ENCODE measurements at places on chromosomes 1 and 21.

- DNase-seq = no peak
Observed at GRCh38 chr1:10776190-10776905, 20.1 kb downstream of the CASZ1 start.

DNA sequence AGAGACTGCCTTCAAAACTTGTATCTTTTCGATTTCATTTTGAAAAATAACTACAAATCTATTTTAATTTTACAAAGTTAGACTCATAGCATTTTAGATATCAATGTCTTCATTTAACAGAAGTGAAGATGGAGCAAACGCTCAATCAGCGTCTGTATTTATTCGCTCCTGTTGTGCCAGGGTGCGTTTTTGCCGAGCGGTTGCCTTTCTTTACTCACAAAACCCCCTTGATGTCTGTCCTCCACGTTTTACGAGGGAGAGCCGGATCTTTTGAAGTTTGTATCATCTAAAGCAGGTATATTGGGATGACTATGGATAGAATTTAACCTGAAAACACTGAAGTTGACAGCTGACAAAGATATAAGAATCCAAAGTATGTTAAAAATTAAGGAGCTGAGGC lies 44.6 kb downstream of the MRPL39 start:
- DNase-seq = no peak

GRCh38 chr1:218752126-218752525 lies 407.0 kb downstream of the TGFB2 start:
- DNase-seq = no peak

DNA sequence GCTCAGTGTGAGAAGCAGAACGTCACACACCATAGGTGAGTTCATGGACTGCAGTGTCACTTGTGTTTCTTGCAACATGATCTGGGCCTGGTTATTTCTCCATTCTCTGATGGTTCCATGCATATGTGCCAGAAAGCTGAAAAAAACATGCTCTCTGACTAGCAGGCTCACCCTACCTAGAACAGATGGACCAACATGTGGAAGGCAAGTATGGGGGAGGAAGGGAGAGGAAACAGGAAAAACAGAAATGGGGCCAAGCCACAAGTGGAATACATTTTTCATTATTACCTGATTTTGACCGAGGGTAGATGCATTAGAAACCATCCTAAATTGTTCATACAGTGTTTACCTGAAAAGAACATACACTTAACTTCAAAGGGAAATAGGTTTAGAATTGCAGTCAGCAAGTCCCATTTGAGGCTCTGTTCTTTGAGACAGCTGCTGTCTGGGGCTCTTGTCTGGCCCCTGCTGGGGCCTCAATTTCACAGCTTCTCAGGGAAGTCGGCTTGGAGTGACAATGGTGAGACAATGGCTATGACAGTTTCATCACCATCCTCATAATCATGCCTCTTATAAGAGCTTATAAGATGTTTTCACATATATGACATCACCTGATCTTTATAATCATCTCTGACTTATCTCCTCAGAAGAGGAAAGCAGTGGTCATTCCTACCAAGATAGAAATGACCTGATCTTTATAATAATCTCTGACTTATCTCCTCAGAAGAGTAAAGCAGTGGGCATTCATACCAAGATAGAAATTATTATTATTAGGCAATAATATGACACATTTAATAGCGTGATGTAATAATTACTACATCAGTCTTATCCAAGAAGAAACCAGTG lies 327.3 kb downstream of the SIPA1L2 start:
- no peak for DNase-seq

DNA sequence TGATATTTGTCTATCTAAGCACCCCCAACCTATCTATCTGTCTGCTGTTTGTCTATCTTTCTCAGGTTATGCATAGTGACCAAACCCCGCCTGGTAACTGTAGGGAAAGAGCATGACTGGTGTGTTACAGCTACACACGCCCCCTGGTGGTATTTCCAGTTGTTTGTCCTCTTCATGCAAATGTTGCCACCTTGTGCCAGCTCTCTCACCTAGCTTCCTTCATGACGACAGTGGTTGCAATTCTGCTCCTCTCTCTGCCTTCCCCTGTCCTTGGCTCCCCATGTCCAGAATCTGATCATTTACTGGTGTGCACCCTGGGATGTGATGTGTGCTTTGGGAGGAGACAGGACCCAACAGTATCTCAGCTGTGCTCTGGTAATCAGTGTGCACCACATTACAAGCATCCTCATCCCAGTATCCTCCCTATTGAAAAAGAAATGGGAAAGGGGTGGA lies 8.1 kb upstream of the INKA2 start:
- no peak for DNase-seq

- DNase-seq = no peak
Observed at GRCh38 chr1:24957016-24957807, 27.1 kb upstream of the RUNX3 start.

DNA sequence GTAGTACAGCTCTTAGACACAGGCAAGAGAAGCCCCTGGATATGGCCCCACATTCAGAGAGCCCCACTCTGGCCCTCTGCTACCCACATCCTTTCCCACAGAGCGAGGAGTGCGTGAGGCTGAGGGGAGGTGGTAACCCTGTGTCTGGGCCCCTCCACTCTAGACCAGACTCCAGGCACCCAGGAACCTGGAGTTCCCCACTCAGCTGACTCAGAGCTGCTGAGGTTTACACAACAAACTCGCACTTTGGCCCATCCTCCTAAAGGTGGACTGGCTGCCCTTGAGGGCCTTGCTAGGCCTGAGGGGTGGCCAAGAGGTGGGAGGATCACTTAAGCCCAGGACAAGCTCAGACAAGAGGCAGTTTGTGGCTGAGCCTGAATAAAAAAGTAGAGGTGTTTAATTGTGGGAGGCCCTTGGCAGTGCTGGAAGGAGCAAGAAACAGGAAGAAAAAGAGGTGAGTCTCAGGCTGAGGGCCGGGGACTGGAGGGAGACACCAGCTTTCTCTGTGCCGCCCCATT lies 10.7 kb downstream of the MR1 start:
- DNase-seq = no peak

GRCh38 chr1:156551869-156552268 lies 20.5 kb downstream of the IQGAP3 start:
- no peak for DNase-seq

- no peak for DNase-seq
Observed at GRCh38 chr1:66439031-66439740, 94.8 kb upstream of the SGIP1 start.

- DNase-seq = no peak
Observed at GRCh38 chr1:145983206-145983675, 13.1 kb downstream of the TXNIP start.

- DNase-seq = no peak
Observed at GRCh38 chr1:164693564-164694359, 134.8 kb downstream of the PBX1 start.

GRCh38 chr1:119968601-119969000 lies 72.3 kb upstream of the ADAM30 start:
- no peak for DNase-seq

DNA sequence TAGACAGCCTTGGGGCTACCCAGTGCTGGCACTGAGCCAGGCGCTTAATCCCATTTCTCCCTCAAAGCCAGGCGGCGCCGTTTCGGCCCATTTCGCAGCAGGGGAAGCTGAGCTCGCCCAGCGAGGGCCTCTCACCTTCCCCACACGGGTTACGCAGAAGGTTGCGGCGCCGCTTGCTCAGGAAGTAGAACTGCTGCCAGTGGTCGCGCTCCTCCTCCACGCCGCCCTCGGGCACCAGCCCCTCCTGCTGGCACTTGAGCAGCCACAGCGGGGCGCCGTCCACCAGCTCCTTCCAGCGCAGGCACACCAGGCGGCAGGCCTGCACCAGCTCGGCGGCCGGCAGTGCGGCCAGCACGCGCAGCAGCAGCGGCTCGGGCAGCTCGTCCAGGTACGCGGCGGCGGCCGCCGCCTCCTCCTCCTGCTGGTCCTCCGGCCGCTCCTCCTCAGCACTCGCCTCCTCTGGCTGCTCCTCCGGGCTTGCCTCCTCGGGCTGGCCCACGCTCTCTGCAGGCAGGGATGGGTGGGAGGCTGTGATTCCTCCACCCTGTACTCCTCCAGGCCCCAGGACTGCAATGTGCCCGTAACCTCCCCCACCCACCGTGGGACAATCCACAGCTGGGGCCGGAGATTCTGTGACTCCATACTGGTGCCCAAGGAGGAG lies 3.8 kb downstream of the FBXO2 start:
- peak; percentile 66 for DNase-seq

GRCh38 chr1:238628110-238628509 lies 737.4 kb upstream of the ZP4 start:
- DNase-seq = no peak

DNA sequence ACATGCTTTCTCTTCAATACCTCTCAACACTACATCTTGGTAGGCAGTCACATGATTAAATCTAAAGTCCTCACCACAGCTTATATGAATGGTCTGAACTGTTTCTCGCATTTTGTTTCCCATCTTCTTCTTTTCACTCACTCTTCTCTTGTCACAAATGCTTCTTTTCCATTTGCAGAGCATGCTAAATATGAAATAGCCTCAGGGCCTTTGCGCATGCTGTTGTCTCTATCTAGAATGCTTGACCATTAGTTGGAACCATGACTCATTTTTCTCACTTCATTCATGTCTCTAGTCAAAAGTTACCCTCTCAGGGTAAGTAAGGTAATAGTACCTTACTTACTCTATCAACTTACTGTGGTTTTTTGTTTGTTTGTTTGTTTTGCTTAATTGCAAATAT lies 239.7 kb downstream of the PTPRC start:
- DNase-seq = no peak

DNA sequence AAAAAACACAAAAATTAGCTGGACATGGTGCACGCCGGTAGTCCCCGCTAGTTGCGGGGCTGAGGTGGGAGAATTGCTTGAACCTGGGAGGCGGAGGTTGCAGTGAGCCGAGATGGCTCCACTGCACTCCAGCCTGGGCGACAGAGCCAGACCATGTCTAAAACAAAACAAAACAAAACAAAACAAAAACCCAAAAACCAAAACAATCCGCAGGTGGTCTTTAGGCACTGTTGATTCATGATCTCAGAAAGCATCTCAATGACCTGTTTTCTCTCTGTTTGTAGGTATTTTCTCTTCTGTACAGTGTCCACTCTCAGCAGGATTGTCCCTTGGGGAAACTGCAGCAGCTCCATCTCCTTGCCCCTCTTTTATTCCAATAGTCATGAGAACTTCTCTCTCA lies 74.9 kb upstream of the ADGRL2 start:
- DNase-seq = no peak

DNA sequence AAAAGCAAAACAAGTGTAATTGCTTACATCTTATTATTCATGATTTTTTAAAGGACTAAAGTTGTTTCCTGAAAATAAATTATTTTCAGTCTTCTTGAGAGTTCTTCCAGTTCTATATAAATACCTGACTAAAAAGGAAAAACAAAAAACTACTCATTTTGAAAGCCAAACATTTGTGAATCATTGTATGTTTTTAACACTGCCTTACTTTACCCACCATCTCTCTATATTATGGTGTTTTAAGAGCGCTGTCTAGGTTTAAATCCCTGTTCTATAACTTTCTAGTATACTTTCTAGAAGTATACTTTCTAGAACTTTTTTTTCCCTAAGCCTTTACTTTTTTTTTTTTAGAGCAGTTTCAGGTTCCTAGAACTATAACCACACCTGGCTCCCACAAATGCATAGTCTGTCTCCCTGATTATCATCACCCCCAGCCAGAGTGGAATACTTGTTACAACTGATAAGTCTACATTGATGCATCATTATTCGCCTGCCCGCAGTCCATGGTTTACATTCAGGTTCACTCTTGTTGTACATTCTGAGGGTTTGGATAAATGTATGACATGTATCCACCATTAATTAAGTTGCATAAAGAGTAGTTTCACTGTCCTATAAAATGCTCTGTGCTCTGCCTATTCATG lies 9.8 kb downstream of the RSBN1 start:
- DNase-seq = no peak

DNA sequence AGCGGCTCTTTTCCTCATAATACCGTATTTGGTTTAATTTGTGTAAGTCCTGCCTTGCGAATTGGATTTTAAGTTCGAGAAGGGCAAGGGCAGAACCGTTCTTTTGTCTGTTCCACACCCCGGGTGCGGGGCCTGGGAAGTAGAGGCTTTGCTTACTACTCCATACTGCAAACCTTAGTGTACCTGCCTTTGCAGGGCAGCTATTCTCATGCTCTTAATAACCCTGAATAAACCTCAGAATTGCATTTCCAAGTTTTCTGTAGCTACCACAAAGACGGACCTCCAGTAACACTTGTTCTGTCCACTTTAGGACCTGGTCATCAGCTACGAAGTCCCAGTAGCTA lies 657 bp upstream of the HNRNPU start:
- DNase-seq = peak; percentile 39

DNA sequence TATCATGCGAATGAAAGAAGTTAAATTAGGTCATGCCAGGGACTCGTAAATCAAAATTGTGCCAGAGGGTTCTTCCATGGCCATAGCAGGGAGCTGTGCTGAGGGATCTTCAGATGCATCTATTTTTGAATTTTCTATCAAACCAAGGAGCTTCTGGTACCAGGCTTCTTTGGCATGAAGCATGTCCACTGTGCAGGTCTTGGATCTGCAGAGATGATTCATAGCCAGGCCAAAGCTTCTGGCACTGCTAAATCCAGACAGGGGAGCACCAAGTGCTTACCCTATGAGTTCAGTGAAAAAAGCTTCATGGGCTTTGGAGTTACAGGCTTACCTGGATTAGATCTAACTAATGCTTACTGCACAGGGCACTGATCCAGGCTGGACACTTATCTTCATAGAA lies 154.2 kb upstream of the DAB1 start:
- no peak for DNase-seq

- DNase-seq = no peak
Observed at GRCh38 chr1:181095763-181096184, 7.3 kb downstream of the IER5 start.

DNA sequence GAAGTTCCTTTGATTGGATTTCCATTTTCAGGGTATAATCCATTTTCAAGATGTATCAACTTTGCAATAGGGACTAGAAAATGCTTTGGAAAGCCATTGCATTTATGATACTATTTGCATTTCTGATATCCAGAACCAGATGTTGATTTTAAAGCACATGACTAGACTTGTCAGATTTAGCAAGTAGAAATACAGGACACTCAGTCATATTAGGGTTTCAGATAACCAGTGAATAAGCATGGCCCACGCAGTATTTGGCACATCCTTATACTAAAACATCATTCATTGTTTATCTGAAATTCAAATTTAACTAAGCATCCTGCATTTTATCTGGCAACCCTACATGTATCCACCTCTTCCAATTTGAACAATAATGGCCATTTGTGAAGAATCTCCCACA lies 113.3 kb upstream of the DPT start:
- no peak for DNase-seq

DNA sequence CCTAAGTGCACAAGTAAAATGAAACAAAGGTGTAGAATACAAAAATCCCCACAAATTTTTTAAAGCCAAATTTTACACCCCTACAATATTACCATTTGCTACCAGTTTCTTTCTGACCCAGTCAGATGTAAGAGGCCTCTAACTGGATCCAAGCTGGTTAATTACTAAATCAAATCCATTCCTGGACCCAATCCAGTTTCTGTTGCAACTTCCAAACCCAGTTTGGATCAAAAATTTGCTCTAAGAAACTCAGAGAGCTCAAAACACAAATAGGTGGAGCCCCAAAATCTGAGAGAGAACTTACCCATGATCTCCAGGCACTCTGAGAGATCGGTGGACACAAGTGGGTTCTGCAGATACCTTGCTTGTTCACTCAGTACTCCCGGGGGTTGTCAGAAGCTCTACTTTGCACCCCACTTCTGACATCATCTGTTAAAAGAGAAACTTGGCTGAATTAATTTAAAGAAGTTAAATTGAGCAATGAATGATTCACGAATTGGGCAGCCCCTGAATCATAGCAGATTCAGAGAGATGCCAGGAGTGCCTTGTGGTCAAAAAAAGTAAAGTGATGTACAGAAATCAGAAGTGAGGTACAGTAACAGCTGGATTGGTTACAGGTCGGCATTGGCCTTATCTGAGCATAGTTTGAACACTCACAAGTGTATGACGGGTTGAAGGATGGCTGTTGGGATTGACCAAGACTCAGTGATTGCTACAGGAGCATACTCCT lies 448.0 kb downstream of the KCNT2 start:
- no peak for DNase-seq

Measured in activated naive CD4-positive, alpha-beta T cell (primary cell).